ENCODE measurements at places on chromosomes 12 and 14.
A peak's percentile ranks its signal among the peaks of the same experiment; 100 is the strongest.

DNA sequence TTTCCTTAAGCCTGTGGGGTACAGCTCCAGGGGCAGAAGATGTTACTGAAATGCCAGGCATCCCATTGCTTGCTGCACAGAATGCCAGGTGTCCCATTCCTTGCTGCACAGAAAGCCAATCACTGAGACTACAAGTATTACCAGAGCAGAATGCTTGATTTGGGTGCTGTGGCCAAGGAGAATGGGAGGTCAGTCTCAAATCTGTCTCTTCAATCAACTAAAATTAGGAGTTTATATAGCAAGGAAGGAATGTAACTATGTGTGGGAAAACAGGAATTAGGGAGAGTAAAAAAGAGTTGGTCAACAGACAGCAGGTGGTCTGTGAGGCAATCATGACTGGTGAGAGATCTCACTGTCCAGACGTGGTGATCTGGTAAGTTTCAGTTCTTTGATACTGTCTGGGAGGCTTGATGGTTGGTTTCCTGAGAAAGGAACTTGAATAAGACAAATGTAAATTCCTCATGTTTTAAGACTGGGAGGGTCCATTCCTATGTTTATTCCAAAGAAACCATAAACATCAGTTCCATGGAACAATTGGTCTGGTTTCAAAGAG is 31.2 kb upstream of the VASH1 start:
- DNase-seq = no peak

DNA sequence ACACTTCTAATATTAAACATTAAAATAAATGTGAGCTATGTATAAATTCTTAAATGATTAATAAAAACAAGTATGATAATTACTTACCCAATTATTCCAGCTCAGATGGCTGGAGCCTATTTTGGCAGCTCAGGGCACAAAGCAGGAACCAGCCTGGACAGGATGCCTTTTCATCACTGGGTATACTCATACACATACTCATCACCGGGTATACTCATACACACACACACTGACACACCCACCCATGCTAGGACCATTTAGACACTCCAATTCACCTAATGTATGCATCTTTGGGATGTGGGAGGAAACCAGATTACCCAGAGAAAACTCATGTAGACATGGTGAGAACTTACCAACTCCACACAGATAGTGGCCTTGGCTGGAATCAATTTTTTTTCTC is 57.9 kb upstream of the CNOT2 start:
- DNase-seq = no peak

GRCh38 chr14:72525087-72525915 is 368.6 kb downstream of the DPF3 start:
- peak; percentile 13 for DNase-seq

DNA sequence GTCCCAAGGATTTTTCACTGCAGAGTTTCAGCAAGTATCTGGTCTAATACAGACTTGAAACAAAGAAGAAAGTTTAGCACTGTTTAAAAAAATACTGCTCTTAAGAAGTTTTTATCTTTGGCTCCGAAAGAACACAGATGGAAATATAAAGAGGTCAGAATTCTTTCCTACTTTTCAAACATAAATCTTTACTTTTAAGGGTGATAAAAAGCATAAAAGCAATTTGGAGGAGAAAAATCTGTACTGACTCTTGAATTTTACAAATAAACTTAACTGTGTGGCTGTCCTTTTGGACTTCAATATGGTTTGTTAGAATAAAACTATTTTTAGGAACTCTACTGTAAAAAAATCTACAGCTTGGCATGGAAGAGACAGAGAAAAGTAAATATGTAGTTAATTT is 27.6 kb upstream of the ISM2 start:
- no peak for DNase-seq

- no peak for DNase-seq
These were observed 382.3 kb downstream of the PCNX1 start for GRCh38 chr14:71289536-71289935.

GRCh38 chr12:51270067-51270950 is at the start of gene SMAGP:
TSS of gene SMAGP (minus strand) at chr12:51270415. CDS start at chr12:51269278, 1,137 bp downstream.
- DNase-seq = peak; percentile 66

GRCh38 chr14:51439896-51440295 is 199.8 kb downstream of the TMX1 start:
- DNase-seq = no peak

- DNase-seq = no peak
These were observed 154.9 kb downstream of the SEC23A start for GRCh38 chr14:38948171-38948570.

DNA sequence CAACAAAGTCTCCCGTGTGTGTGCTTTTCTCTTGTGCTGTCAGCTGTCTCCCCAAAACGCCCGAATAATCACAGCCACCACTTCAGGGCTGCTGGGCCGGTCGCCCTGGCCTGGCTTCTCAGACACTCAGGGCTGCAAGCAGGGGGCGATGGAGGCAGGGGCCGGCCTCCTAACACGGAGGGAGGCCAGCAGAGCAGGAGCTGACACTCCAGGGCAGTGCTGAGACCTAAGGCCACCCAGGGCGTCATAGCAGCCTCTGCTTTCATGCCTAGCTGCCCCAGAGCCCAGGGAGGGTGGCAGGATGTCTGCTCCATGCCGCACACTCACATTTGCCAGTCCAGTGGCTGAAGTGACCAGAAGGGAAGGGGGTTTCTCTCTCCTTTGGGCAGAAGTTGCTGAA is 25.6 kb downstream of the STX2 start:
- DNase-seq = no peak

DNA sequence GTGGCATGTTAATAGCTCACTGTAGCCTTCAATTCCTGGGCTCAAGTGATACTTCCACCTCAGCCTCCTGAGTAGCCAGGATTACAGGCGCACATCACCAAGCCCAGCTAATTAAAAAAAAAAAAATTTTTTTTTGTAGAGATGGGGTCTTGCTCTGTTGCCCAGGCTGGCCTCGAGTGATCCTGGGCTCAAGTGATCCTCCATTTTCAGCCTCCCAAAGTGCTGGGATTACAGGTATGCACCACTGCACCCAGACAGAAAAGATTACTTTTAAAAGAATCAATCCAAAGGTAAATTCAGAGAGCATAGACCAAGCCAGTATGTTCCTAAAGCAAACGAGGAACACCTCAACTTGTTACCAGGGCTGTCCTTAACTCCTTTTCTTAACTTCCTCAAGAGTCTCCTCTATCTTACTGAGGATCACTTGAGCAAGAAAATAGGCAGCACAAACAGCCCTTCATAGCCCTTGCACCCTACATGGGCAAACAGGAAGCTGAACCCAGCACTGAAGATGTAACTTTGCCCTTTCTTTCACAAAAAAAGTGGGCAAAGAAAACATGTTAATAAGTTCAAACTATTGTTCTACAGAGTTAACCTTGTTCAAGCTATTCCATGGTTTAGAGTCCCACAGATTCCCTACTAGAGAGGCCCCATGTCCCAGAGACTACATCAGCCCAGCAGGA is 11.3 kb downstream of the CS start:
- DNase-seq = no peak

- no peak for DNase-seq
These were observed 313.5 kb upstream of the KITLG start for GRCh38 chr12:88893801-88894200.

- DNase-seq = no peak
These were observed 20.5 kb upstream of the GUCY2C start for GRCh38 chr12:14716848-14717444.
